D721Med (cell line): ENCODE measurements at places on chromosomes 3 and 15.
A peak's percentile ranks its signal among the peaks of the same experiment; 100 is the strongest.

GRCh38 chr3:66489581-66489980 is 11.2 kb downstream of the LRIG1 start:
- no peak for DNase-seq

DNA sequence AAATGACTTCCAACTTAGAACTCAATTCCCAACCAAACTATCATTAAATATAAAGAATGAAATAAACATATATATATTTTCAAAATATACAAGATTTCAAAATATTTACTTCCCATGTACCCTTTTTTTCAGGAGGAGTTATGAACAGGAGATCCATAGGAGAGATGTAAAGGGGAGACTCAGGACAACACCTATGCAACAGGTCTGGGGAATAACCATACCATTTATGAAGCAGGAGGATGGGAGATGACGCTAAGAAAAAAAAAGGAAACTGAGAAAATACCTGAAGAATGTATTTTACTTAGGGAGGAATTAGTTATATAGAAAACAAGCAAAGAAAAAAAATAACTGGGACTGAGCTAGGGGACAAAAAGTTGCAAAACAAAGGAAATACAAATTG is 23.8 kb downstream of the INTS14 start:
- no peak for DNase-seq

- DNase-seq, result no peak
These were observed 27.5 kb upstream of the NDUFB4 start for GRCh38 chr3:120568598-120568997.

DNA sequence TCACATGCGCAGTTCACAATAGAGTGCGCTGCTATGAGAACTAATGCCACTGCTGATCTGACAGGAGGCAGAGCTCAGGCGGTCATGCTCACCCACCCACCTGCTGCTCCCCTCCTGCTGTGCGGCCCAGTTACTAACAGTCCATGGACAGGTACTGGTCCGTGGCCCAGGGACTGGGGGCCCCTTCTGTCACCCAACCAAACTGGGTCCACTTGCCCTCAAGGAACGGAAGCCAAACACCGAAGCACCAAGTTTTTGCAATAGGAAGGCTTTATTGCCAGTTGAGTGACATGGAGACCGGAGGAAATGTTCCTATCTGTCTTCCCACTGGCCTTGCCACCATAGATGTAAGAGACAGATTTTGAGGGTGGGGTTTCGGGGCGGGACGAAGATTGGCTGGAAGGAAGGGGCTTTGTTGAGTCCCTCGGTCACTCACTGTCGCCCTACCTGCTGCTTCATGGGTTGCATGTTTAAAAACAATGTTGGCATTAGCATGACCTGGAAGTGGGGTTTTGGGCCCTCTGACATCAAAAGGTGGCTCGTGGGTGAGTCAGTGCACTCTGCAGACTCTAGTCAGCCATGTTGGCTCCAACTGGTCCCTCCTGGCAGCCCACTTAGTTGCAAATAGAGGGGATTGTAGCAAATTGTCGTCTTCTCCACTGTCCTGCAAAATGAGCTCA is 141.0 kb downstream of the TJP1 start:
- no peak for DNase-seq

GRCh38 chr3:49421890-49422378 is 339 bp downstream of the AMT start:
- DNase-seq, result no peak

GRCh38 chr3:141312354-141313092 is 55.8 kb upstream of the ZBTB38 start:
- DNase-seq, result no peak

GRCh38 chr3:133038089-133038730 is at the start of gene TMEM108:
Gene TMEM108 (plus strand): TSS chr3:133038391.
- DNase-seq, result peak; percentile 83

GRCh38 chr3:31968927-31969418 is 12.1 kb downstream of the OSBPL10 start:
- DNase-seq, result no peak

DNA sequence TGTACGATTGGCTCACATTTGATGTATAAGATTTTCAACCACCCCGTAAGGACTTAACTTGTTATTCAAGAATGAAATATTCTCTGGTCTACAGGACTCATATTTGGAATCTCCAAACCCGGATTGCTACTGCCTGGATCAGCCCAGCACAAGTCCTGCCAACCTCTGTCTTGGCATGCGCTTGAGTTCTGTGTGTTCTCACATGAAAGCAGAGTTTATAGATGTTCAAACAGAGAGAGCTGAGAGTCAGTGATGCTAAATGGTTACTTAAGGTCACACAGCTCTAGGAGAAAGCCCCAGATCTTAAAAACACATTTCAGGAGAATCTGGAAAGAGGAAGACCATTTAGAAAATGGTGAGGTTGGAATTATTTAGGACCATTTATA is 268.0 kb upstream of the TBL1XR1 start:
- DNase-seq, result no peak

- DNase-seq, result no peak
These were observed 455 bp upstream of the ABHD17C start for GRCh38 chr15:80694611-80695098.

DNA sequence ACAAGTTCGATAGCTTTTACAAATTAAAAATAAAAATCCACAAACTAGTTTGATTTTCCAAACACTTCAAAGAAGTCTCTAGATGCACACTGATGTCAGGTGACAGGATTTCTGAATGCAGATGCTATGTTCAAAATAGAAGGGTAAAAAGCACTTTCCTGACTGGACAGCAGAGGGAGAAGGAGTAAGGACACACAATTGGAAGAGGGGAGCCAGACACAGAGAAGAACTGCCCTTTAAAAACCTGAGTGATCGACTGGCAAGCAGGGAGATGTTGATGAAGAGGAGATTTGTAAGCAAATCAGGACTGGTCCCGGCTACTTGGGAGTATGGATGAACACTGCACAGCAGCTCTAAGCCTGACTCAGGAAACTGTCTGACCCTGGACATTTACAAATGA is 612.8 kb downstream of the MAGI1 start:
- DNase-seq, result no peak

DNA sequence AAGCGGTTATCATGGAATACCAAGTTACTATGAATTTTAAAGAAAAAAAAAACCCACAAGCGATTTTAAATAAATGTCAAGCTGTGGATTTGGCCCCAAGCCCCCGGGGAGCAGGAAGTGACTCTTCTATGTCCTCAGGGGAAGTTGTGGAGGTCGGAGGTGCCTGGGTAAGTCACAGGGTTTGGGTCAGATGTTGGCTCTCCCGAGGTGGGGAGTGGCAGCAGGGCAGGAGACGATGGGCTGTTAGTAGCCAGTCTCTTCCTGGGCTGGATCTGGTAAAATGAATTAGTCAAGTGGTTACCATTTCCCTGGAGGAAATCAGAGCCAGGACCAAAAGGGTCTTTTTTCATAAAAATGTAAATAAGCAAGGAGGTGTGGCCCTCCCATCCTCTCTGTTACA is 316.7 kb downstream of the TLE3 start:
- no peak for DNase-seq

DNA sequence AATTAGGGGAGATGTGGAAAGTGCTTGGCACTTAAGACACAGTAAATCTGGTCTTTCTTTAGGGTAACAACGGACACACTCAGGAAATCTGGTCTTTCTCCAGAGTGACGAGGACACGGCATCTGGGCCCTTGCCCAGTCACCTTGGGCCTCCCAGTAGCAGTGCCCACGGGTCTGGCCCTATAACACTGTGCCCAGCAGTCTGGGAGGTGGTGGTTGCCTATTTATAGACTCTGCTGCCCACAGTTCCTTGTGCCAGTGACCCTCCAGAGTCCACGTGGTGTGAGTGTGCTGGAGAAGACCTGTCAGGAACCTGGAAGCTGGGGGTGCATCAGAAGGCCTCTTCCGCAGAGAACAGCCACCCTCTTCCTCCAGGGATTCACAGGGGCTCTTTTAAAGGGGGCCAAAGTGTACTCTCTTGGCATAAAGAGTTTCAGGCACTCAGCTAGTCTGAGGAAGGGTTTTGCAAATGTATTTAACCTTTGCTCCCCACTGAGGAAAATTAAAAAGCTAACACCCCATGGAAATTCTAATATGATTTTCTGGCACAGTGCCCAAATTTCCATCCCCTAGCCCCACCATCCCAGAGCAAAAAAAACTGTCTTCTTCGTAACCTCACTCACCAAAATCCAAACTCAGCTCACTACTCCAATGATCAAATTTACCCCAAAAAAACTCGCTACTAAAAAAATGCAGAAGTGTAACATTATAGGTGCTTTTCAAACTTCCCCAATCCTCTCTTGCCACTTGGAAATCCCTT is 15.4 kb downstream of the WNT5A start:
- DNase-seq, result no peak

DNA sequence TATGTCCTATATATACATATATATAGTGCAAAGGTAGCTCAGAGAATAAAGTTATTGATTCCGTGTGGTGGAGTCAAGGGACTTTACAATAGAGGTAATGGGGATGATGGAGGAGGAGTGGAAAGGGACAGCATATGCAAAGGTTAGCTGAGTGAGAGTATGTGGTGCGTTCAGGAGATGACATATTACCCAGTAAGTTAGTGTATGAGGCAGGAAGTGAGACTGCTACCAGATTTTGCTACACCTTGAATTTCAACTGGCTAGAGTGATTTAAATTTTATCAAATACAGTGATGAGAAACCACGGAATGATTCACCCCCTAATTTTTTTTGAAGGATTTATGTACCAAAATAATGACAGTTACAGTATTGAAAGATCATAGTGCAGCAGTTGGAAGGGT is 2.8 kb downstream of the ACTL6A start:
- DNase-seq, result no peak

DNA sequence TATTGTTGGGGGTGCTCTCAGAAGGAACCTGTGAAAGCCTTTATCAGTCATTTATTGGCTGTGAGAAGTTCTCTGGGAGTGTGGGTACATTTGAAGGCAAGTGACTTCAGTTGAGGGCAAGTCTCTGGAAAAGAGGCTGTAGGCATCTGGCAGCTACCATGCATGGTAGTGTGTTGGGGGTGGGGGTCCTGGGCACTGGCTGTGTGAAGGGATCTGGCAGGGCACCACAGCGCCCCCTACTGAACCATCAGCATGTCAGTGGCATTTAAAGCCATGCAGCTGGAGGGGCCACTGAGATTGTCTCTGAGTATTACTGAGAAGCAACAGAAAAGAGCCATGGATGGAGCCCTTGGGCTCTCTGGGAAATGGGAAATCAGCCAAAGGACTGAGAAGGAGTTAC is 30.6 kb downstream of the CRTAP start:
- DNase-seq, result no peak

GRCh38 chr3:140448001-140448400 is 229.9 kb upstream of the TRIM42 start:
- DNase-seq, result no peak

- no peak for DNase-seq
These were observed 511.4 kb upstream of the MCTP2 start for GRCh38 chr15:93719921-93720351.

GRCh38 chr3:183745300-183746098 is 47.9 kb downstream of the YEATS2 start:
- DNase-seq, result no peak

DNA sequence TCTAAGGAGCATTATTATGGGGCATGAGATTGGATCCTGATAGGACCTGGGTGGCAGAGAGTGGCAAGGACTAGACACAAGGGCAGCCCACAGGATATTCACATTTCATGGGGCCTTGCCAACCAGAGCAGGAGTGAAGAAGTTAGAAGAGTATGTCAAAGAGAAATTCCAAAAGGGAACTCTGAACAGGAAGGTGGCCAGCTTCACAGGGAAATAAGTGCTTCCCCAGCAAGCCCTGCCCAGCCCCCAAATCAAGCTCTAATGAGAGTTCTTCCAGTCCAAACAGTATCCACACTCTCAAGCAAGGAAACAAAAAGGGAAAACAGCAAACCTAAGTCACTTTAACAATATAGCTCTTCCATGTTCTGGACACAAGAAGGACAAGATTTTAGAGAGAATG is 130.2 kb upstream of the COL8A1 start:
- DNase-seq, result no peak

DNA sequence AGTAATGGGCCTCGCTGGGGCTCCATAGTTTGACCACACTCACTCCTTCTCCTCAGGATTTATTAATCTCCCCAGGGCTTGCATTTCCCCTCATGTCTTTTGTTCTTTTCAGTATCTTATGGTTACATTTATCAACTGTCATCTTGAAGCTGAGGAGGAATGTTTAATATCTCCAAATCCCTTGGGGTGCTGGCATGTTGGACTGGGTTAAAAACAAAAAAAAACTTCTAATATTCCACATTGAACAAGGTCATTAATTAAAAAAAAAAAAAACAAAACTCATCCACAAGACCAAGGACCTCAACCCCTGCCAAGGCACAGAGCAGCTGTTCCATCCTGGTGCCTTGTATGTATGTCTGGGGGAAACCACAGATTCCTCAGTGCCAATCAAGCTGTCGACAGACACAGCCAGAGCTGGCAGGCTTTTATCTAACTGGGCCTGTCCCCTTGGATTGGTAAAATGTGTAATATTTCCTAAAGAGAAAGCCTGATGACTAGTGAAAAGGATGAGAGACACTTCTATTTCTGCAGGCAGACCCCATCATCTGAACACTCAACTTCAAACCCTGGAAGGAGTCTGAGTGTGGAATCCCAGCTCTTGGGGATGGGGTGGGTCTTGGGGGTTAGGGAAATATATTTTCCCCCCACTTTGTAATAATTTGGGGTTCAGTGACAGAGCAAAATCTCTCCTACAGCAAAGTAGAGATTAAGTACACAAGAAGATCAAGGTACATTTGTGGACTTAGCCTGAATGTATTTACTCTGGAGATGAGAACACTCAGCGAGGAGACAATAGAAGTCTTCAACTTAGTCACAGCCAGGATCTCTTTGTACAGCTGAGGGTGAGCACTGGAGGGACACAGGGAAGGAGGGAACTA is 69.1 kb downstream of the TTC23 start:
- no peak for DNase-seq

DNA sequence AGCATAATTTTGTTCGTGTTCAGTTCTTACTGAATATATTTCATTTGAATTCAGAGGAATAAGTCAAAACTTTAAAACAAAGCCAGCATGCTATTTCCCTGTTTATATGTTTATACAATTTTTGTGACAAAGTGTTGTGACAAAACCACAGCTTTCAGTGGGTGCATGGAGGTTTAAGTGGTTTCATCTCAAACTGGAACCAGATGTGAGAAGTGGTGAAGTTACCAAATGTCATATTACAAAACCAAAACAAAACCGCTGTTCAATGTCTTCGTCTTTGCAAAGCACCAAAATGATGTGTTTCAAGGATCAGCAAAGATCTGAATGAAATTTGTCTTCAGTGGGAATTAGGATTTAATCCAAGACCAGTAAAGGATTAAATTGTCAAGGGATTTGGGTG is 59.3 kb upstream of the OSTN start:
- DNase-seq, result no peak

- no peak for DNase-seq
These were observed 5.6 kb downstream of the LINGO1 start for GRCh38 chr15:77627067-77627466.

- peak; percentile 56 for DNase-seq
These were observed 78.9 kb upstream of the BLM start for GRCh38 chr15:90638201-90638691.
